ENCODE measurements at places on chromosomes 7 and 10. TPM values are rescaled to one million over a fixed set of nuclear protein-coding genes. Genes with fewer than 3 reads are reported as not detected.

DNA sequence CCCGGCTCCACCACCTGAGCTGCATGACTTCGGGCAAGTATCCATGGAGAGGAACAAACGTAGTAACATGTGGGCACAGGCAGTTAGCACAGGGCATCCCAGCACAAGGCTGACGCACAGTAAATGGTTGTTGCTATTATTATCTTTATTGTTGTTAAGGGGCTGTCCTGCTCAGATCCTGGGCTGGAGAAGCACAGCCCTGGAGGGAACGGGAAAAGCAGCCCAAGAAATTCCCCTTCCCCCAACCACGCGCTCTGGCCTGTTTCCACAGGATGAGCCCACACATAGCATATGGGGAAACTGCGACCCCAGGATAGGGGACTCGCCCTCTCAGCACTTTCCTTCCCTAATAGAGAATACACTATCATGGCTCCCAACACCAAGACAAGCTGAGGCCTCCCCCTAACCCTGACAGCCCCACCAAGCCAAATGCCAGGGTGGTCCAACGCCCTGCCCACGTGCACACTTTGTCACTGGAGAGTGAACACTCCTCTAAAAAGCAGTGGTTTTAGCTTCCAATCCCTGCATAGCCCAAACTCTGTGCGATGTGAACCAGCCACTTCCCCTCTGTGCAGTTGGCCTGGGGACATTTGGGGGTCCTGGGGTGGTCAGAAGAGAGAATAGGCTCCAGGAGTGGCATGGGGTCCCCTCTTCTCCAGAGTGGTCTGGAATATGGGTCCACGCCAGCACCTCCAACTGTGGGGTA is 11.0 kb downstream of the PSD start:
- DNase-seq, result no peak
- H3K36me3 ChIP-seq, result peaks cover 4% of the 10 kb centered on the region
- no peak overlapping the region for H3K27ac ChIP-seq
- H3K4me3 ChIP-seq, result no peak overlapping the region
- peaks cover 28% of the 10 kb centered on the region for H3K4me1 ChIP-seq

GRCh38 chr10:79923669-79924068 is 25.2 kb downstream of the SFTPD start:
- peaks cover 8% of the 10 kb centered on the region for H3K36me3 ChIP-seq
- no peak overlapping the region for H3K4me3 ChIP-seq
- H3K27ac ChIP-seq, result no peak overlapping the region
- DNase-seq, result no peak

- no peak overlapping the region for H3K4me3 ChIP-seq
- H3K27ac ChIP-seq, result no peak overlapping the region
- no peaks in the 10 kb centered on the region for H3K36me3 ChIP-seq
- H3K27me3 ChIP-seq, result no peaks in the 10 kb centered on the region
- peaks cover 2% of the 10 kb centered on the region for H3K4me1 ChIP-seq
- peak; percentile 69 for DNase-seq
Measured at GRCh38 chr7:116380025-116380424, 119.5 kb upstream of the CAV2 start.

DNA sequence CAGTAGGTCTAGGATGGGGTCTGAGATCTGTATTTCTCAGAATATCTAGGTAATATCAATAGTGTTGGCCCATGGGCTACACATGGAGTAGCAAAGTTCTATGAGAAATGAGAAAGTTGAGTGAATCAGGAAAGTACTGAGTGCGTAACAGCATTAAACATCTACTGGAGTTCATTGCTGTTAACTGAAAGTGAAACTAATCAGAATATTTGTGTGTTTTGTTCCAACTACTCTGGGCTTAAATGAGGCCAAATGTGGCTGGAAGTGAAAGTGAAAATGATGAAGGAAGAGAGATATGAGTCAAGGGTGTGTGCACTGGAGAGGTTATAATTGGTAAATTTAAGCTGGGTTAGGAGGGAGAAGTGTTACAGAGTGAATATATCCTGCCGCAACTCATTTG is 46.5 kb downstream of the TMEM106B start:
- no peaks in the 10 kb centered on the region for H3K27me3 ChIP-seq
- H3K4me1 ChIP-seq, result no peaks in the 10 kb centered on the region
- no peak overlapping the region for H3K27ac ChIP-seq
- H3K36me3 ChIP-seq, result no peaks in the 10 kb centered on the region

DNA sequence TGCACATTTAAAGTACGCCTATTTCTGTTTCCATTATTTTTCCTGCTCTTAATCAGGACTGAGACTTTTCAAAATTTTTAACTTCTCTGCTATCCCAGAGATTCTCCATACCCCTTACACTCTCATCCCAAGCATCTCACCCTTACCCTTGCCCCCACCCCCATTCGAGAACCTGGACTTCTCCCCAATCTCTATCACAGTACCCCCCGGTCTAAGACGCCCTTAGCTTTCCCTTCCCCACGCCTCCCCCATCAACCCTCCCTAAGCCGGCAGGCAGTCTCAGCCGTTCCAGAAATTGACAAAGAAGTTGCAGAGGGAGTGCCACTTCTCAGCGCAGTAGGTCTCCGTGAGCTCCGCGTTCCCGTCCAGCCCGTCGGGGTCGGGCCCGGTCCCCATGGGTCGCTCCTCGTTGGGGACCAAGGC is 1.4 kb downstream of the FGFBP3 start:
- H3K27ac ChIP-seq, result peak overlapping the region; percentile 57
- H3K36me3 ChIP-seq, result peaks cover 2% of the 10 kb centered on the region
- no peaks in the 10 kb centered on the region for H3K27me3 ChIP-seq
- peak overlapping the region; percentile 66 for H3K4me3 ChIP-seq
- H3K4me1 ChIP-seq, result peaks cover 7% of the 10 kb centered on the region

GRCh38 chr7:26858241-26858715 is 6.1 kb downstream of the SKAP2 start:
- H3K27ac ChIP-seq, result no peak overlapping the region
- no peak overlapping the region for H3K4me3 ChIP-seq
- no peaks in the 10 kb centered on the region for H3K36me3 ChIP-seq
- H3K4me1 ChIP-seq, result no peaks in the 10 kb centered on the region
- peaks cover 24% of the 10 kb centered on the region for H3K27me3 ChIP-seq
- no peak for DNase-seq

DNA sequence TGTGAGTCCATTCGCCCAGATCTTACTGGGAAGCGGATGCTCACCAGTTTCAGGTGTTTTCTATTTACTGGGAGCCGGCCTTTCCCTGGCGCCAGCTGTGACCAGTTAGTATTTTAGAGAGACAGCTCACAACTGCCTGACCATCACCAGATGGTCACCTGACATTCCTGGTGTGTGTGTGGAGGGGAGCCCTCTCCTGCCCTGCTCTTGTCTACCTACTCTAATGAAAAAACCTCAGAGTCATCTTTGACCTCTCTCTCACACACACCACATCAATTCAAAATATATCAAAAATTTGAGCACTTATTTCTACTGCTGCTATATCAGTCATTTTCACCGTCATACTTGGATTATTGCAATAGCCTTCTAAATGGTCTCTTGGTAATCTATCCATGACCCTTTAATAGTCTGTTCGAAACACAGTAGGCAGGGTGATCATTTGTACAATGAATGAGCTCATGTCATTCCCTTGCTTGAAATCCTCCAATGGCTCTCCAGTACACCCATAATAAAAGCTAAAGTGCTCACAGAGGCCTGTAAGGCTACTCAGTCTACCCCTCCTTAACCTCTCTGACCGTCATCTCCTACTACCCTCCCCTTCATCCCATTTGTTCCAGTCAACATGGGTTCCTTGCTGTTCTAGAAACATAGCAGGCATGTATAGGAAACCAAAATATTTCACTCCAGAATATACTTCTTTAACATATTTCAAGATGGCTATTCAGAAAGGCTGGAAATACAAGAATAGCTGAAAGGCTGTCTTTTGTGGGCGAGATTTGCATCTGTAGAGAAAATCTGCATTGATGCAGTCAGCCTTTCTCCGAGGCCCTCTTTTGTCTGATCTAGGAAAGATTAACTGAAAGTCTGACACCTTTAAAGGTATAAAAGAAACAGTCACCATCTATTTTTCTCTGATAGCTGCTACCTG is 17.5 kb upstream of the NT5C3A start:
- H3K4me1 ChIP-seq, result no peaks in the 10 kb centered on the region
- no peak overlapping the region for H3K4me3 ChIP-seq
- no peaks in the 10 kb centered on the region for H3K36me3 ChIP-seq
- DNase-seq, result no peak

GRCh38 chr7:22849172-22849571 is 26.5 kb upstream of the TOMM7 start:
- no peak overlapping the region for H3K4me3 ChIP-seq
- peaks cover 22% of the 10 kb centered on the region for H3K4me1 ChIP-seq
- DNase-seq, result peak; percentile 83
- H3K27me3 ChIP-seq, result no peaks in the 10 kb centered on the region
- H3K36me3 ChIP-seq, result no peaks in the 10 kb centered on the region
- H3K27ac ChIP-seq, result peak overlapping the region; percentile 23

DNA sequence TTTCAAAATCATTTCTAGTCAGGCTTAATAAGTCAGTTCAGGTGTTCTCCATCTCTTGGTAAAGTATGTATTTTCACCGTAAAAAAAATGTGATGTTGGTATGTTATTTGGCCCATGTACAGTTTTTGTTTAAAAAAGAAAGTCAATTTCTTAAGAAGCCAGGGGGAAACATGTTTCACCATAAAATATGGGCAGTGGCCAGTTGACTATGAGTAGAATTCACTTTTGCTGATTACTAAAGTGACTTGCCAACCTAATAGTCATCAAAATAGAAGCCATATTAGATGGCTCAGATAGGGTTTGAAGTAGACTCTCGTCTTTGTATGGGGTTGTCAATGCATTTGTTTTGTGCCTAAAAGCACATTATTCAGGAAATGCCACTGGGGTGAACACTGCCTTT is 266.3 kb downstream of the BICC1 start:
- peaks cover 9% of the 10 kb centered on the region for H3K4me1 ChIP-seq
- no peak for DNase-seq
- no peaks in the 10 kb centered on the region for H3K36me3 ChIP-seq
- H3K27me3 ChIP-seq, result no peaks in the 10 kb centered on the region

- peaks cover 13% of the 10 kb centered on the region for H3K4me1 ChIP-seq
- no peak overlapping the region for H3K4me3 ChIP-seq
- no peak overlapping the region for H3K27ac ChIP-seq
- no peak for DNase-seq
- no peaks in the 10 kb centered on the region for H3K36me3 ChIP-seq
Measured at GRCh38 chr10:77457266-77457665, 180.3 kb downstream of the KCNMA1 start.

DNA sequence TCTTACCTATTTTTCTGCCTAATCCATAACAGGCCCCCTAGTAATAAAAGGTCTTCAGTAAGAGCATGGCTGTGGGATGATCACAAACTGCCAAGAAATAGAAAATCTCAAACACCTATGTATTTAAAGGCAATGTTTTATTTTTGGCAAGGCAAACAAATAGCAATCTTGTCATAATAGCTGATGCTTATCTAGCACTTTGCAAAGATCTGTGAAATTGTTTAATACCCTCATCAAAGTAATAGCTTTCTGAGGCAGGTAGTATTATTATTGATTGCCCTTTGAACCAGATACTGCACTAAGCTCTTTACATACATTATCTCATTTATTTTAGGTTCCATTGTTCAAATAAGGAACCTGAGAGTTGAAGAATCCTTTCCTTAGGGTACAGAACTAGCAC is 1.6 kb upstream of the CADPS2 start:
- H3K36me3 ChIP-seq, result no peaks in the 10 kb centered on the region
- H3K4me1 ChIP-seq, result peaks cover 6% of the 10 kb centered on the region

DNA sequence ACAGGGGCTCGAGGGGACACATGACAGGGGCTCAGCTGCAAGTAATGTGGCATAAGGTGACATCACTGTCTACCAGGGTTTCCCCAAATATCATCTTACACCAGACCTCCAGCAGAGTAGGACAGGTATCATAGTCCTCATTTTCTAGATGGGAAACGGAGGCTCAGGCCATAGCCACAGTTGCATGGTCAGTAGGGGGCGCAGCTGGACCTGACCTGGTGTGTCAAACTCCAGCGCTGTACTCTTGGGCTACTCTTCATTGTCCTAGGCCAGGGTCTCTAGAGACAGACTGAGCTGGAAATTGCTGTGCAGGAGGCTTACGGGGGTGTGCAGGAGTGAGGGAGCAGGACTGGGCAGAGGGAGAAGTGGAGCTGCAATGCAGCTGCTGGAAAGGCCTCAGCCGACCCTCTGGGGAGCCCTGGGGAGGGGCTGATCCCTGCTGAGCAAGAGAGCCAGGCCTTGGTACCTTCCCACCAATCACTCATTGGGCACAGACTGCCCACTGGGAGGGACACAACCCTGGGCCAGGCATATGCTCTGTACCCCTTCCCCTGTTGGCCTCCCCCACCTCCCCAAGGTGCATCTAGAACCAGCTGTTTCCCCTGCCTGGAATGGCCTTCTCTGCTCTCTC is 89.9 kb downstream of the CDH23 start:
- no peak overlapping the region for H3K27ac ChIP-seq
- no peaks in the 10 kb centered on the region for H3K4me1 ChIP-seq
- H3K4me3 ChIP-seq, result no peak overlapping the region
- peaks cover 13% of the 10 kb centered on the region for H3K27me3 ChIP-seq
- peak; percentile 25 for DNase-seq

DNA sequence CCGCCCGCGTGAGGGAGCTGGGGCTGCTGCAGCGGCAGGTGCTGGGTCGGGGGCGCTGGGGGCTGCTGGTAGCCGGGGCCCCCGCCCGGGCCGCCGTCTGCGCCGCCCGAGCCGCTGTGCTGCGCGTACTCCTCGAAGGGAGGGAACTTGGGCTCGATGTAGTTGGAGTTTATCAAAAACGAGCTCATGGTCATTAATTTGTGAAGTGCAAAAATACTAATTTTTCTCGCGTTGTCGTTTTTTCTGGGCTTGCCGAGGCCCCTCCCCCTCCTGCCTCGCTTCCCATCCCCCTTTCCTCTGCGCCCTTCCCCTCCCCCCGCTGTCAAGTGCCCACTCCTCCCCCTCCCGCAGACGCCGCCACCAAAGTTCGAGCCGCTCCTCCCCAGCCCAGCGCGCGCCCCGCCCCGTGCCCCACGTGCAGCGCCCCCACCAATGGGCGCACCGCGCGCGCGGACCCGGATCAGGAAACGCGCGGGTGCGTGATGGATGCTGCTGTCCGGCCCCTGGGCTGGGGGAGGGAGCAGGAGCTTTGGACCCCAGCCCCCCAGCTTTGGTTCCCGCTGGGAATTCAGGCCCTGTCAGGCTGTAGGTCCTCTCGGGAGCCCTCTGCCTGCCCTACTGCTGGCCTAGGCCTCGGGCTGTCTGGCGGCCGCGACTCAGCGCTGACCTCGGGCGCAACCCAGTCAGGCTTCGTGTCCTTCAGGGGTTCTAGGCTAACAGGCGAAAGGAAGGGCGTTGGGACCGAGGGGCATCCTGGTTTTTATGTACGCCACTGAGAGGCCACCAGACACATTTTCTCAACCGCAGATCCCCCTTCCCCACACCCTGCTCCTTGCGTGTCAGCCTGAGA is at the start of gene HOXA4:
Gene HOXA4, minus strand, starts transcription at position 218 of the 850 bp plus-strand sequence. Its CDS starts 24 bp downstream, at position 194.
- peaks cover 4% of the 10 kb centered on the region for H3K36me3 ChIP-seq
- peak within 1 kb of the TSS; percentile 91 for H3K27ac ChIP-seq
- H3K27me3 ChIP-seq, result peaks cover 4% of the 10 kb centered on the region

RPEL1 gene
- not detected for total RNA-seq

RNF32 gene
- 0.75 TPM for total RNA-seq

ACHE gene
- 21.5 TPM for total RNA-seq

NODAL gene
- 0.04 TPM for total RNA-seq

DCLRE1A gene
- 6.6 TPM for total RNA-seq

IFIT1 gene
- 58.4 TPM for total RNA-seq

ALOX5 gene
- 0.58 TPM for total RNA-seq

SPDYE6 gene
- total RNA-seq, result not detected

TAS2R41 gene
- total RNA-seq, result not detected

TMEM225B gene
- 0.89 TPM for total RNA-seq

GIMAP8 gene
- 4.9 TPM for total RNA-seq

GNAT3 gene
- total RNA-seq, result not detected

SPDYE2B gene
- not detected for total RNA-seq

ADRB1 gene
- total RNA-seq, result 0.09 TPM

NPTX2 gene
- 7.3 TPM for total RNA-seq
